ENCODE measurements at places on chromosomes 12 and 14. TPM values are rescaled to one million over a fixed set of nuclear protein-coding genes. Genes with fewer than 3 reads are reported as not detected.

The NDUFB1 gene
- 81.1 TPM for total RNA-seq

The DLST gene
- total RNA-seq, result 128 TPM

The KRT83 gene
- total RNA-seq, result not detected

The LPCAT3 gene
- 27.6 TPM for total RNA-seq

The COL2A1 gene
- not detected for total RNA-seq

The OR6C2 gene
- not detected for total RNA-seq

The TAS2R43 gene
- 0.35 TPM for total RNA-seq

The PPP1R1A gene
- total RNA-seq, result not detected

The ANO6 gene
- total RNA-seq, result 20.3 TPM

The OR6C6 gene
- not detected for total RNA-seq

The MYF6 gene
- total RNA-seq, result not detected

The KRT8 gene
- 0.45 TPM for total RNA-seq

The CBLN3 gene
- total RNA-seq, result 3.9 TPM

The OR6C3 gene
- total RNA-seq, result not detected

The HCAR1 gene
- not detected for total RNA-seq

The KRT72 gene
- total RNA-seq, result 12.1 TPM

The EPYC gene
- not detected for total RNA-seq

The ADAM21 gene
- total RNA-seq, result 0.14 TPM

The BCL11B gene
- total RNA-seq, result 223 TPM

The CCDC175 gene
- total RNA-seq, result not detected

Data from T-cell (primary cell).